ENCODE measurements at places on chromosomes 13 and 19.

GRCh38 chr19:34244611-34245299 lies 9.6 kb upstream of the GARRE1 start:
- no peak for DNase-seq

- no peak for DNase-seq
Observed at GRCh38 chr13:112962396-112962795, 6.6 kb upstream of the MCF2L start.

DNA sequence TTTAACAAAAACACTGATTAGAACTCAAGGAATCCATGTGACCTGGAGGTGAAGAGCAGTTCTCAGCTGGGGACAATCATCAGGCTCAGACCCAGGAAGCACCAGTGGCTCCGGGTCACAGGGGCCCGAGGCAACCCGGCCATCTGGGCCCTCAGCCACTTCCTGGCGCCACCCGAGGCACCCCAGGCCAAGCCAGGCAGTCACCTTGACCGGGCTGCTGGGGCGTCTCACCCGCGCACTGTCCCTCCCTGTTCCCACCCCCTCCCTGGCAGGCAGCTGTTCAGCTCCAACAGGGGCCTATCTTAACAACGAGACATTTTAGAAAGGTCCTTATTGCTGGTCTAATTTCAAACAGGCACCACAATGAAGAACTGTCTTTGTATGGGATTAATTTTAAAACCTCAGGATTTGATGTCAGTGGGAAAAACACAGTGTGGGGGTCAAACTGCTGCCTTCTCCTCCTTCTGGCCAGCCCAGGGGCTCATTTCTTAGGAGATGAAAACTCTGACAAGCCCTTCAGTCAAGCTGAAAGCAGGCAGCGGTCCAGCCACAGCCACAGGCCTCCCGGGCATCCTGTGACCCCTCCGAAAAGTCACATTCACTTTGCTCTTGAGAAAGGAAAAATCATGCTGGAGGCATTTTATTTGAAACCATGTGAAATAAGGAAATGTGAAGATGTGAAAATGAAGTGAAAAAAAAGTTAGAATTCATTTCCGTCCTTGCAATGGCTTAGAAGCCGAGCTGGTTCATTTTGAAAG lies 83.3 kb downstream of the KCTD15 start:
- DNase-seq: no peak

DNA sequence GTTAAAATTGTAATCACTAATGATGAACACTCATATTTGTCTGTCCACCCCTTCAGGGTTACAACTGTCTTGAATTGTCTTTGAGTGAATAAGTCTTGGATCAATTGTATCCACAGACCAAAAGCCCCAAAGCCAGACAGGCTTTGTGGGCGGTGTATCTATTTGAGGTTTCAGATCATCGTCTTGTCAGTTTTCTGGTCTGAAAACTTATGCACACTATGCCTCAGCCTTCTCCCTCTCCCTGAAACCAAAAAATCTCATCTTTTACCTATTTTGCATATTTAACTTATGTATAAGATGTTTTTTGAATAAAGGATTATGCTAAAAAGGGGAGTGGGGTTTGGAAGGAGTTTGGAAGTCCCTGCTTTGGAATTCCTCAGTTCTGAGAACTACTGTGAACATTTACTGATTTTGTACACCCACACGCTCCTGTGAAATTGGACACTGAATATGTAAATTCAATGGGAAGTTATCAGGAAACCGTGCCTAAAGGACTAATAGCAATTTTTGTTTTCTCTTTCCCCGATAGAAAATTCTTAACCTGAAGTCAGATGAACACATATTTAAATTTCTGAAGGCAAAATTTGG lies 52.1 kb downstream of the DPY19L3 start:
- no peak for DNase-seq

DNA sequence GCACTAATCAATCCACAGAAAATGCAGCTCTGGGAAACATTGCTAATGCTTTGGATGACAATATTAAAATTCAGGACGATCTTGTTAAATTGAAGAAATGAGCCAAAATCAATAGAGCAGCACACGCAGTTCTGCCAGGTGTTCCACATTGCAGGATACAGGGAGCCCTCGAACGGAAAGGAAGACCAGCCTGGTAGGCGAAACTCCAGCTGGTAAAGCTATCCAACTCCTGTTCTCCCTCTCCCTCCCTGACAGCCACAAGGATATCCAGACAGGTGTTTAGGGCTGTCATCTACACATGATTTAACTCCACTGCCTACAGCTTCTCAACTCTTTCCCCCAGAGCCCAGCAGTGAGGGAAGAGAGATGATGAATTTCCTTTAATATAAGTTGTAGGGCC lies 67.7 kb downstream of the EPSTI1 start:
- DNase-seq: no peak
